Progenitor cell of endocrine pancreas (in vitro differentiated cells): ENCODE measurements at places on chromosomes 4 and X.

DNA sequence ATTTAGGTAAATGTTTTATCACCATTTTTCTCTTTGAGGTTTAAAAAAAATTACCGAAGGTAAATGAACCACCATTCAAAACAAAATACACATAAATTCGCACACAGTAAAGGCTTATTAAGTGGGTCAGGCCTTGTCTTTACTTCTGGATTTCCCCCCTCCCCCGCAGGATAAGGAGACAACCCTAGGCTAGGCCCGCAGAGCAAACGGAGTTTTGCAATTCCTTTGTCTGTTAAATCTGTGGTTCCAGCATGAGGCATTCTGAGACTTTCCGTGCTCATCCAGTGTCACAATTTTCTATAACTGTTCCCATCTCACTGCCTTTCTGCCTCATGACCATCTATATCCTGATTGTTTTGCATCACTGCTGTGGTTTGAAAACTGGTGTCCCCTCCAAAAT is 307.4 kb downstream of the DCHS2 start:
- DNase-seq: no peak

- no peak for DNase-seq
Measured at GRCh38 chr4:20622701-20623100, 77.6 kb upstream of the PACRGL start.

GRCh38 chr4:109912706-109913595 is at the start of gene EGF:
TSS of gene EGF (plus strand) at chr4:109912883. CDS start at chr4:109913336, 453 bp downstream.
- DNase-seq: no peak

DNA sequence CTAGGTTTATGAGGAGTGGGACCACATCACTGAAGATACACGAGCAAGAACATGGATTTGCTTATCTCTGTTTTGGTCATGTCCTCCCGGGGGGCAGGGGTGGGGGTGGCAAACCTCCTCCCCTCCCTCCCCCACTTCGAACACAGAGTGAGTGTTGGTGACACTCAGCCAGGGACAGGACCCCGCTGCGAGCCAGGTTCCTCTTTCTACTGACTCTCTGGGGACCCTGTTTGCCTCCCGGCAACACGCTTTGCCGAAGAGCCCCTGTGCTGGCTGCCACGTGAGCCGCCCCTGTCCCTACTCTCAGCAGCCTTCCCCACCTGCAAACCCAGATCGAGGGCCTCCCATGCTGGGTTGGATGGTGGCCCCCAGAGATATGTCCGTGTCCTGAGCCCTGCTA is 34.7 kb downstream of the P2RY8 start:
- DNase-seq: no peak

GRCh38 chr4:76867880-76868655 is 29.9 kb downstream of the SOWAHB start:
- DNase-seq: peak; percentile 18

- DNase-seq: no peak
Measured at GRCh38 chr4:3220476-3221183, 28.3 kb upstream of the MSANTD1 start.

DNA sequence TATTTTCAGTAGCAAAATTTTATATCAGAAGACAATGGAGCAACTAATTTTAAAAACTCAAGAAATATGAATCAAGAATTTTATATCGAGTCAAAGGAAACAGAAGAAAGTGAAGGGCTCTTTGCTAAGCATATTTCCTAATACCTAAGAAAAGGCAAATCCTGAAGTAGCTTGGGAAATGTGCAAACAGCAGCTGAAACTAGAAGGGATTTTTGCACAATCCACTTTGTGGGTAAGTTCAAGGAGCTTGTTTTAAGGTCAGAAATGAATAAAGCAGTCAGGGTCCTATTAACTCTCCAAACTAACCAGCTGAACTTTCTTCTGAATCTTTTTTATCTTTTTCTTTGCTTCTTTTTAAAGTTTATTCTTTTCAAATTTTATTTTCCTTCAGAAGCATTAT is 500.9 kb upstream of the CXorf51A start:
- no peak for DNase-seq

DNA sequence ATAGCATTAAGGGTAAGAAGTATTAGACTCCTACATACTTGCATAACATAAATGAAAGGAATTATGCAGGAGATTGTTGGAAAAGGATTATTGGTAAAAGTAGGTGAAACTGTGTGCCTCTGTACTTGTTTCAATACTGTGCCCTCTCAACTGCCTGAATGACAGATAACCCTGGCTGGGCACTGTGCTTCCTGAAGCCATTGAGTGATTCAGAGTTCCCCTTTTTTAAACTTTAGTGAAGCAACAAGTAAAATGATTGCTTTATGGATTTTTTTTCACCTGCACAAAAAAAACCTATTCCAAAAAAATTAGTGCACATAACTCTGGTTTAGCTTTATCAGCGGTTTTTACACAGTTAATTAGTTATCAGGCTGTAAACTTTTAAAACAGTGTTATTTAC is 204.8 kb downstream of the TRAM1L1 start:
- DNase-seq: no peak

GRCh38 chrX:1355131-1356046 is 18.8 kb downstream of the IL3RA start:
- DNase-seq: no peak

- DNase-seq: peak; percentile 16
Measured at GRCh38 chr4:54063737-54064316, 578 bp downstream of the CHIC2 start.

- DNase-seq: no peak
Measured at GRCh38 chr4:152243896-152244595, 291.8 kb downstream of the FBXW7 start.

DNA sequence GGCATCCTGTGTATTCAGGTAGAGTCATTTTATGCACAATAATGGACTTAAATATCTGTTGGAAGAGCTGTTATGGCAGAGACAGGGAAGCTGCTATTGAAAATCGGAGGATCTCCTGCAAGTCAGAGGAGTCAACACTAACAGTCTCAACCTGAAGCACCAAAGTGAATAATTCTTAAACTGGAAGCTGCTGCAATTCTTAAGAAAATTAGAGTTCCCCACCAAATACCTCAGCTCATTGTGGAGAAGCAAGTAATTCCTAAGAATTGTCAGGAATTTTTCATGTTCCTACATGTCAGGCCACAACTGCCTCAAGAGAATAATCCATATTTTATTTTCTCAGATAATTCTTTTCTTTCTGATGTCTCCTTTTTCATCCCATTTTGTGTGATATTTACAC is 892.6 kb upstream of the LCORL start:
- DNase-seq: no peak

DNA sequence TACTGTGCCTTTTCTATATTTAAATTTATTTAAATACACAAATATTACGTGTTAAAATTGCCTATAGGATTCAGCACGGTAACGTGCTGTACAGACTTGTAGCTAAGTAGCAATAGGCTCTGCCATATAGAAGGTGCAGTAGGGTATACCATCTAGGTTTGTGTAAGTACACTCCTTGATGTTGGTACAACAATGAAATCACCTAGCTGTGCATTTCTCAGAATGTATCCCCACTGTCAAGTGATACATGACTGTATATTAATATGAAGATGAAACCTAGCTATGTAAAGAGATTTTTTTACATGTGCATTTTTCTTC is 431.2 kb downstream of the KCTD8 start:
- DNase-seq: no peak

DNA sequence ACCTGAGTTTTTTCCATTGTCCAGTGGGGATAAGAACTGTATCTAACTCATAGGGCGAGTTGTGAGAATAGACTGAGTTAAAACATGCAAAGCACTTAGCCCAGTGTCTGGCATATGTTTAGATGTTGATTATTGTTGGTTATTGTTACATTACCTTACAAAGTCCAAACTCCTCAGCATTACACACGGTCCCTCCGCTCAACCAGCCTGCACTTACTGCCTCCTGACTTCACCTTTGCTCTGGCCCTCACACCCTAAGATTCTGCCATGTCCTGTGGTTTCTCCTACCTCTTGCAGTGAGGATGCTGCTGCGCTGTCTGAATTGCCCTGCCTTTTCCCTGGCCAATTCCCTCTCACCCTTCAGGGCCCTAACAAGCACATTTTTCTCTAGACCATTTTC is 302.2 kb upstream of the GALNT7 start:
- no peak for DNase-seq

DNA sequence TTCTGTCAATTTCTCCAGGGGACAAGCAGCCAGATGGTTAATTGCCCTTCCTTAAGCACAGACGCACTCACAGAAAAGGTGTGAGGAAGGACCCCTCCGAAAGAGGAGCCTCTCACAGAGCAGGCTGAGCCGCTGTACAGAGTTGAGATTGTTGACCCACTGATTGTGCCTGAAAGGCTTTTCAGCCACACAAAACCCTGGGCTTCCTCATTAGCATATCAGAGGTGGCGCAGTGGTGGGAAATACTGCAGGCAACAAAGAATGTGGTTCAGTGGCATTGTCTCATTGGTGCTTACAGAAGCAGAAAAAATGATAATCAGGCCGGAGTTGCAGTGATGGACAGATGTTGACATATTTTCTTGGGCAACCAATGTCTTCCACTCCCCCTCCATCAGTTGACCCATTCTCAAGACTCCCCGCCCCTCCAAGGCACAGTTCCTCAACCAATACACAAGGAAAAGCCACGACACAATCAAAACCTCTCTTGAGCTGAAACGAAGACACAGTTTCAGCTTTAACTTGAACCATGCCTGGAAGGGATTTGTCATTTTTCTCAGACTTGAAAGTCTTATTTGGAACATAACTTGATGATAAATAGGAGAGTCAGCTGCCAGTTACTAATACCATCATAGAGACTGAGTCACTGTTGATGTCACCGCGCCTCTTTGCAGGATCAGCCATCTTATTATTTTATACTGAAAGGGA is 53.1 kb downstream of the ATXN3L start:
- no peak for DNase-seq

DNA sequence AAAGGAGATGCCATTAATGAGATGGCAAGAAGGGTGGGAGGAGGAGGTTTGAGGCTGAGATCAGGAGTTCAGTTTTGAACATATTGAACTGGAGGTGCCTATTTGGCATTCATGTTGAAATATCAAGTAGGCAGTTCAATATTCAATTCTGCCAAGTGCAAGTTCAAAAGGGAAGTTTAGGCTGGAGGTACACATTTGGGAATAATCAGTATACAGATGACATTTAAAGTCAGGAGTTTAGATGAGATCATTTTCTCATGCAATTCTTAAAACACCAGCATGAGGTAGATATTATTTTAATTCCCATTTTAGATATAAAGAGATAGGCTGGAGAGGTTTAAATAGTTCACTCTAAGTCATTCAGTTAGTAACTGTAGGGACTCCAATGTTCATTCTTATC is 26.1 kb downstream of the COQ2 start:
- DNase-seq: no peak

GRCh38 chrX:23902419-23902818 is 5.3 kb downstream of the APOO start:
- no peak for DNase-seq

GRCh38 chr4:102569200-102569599 is 68.0 kb downstream of the NFKB1 start:
- DNase-seq: no peak

- no peak for DNase-seq
Measured at GRCh38 chr4:87017580-87018342, 83.0 kb downstream of the AFF1 start.

GRCh38 chr4:122865425-122865824 is 38.8 kb downstream of the FGF2 start:
- no peak for DNase-seq

DNA sequence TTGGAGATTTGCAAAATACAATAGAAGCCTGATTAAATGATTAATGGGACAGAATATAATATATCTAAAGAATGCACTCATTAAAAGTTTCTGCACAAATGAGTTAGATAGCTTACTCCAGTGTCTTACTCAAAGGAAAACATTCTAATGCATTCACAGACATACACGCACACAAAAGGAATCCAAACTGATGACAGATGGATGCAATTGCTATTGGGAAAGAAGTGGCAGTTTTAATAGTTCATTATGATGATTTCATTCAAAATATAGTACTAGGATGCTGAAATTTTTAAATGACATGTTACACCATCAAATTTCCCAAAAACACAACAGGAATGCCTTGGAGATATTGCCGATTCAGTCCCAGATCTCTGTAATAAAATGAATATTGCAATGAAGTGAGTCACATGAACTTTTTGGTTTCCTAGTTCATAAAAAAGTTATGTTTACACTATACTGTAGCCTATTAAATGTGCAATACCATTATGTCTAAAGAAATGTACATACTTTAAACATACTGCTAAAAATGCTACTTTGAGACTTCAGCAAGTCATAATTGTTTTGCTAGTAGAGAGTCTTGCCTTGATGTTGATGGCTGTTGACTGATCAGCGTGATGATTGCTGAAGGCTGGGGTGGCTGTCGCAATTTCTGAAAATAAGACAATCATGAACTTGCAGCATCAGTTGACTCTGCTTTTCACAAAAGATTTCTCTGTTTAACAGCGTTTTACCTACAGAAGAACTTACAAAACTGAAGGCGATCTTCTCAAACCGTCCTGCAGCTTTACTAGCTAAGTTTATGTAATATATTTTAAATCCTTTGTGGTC is 45.6 kb downstream of the BBS12 start:
- no peak for DNase-seq

DNA sequence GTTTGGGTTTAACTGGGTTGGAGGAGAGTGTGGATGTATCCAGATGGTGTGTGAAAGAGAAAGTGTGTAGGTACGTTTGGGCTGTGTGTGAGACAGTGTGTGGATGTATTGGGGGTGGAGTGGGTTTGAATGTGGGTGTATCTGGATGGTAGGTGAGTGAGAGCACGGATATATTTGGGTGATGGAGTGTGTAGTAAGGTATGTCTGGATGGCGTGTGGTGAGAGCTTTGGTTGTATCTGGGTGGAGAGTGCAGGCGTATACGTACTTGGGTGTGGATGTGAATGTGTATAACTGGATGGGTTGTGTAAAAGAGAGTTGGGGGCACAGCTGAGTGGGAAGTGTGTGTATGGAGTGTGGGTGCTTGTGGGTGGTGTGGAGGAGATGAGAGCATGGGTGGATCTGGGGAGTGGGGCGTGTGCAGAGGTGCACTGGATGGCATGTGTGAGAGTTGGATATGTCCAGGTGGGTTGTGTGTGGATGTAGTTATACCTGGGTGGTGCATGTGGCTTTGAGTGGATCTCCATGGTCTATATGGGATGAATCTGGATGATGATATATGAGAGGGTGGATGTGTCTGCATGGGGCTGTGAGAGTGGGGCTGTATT is 6.8 kb downstream of the GPR173 start:
- no peak for DNase-seq

DNA sequence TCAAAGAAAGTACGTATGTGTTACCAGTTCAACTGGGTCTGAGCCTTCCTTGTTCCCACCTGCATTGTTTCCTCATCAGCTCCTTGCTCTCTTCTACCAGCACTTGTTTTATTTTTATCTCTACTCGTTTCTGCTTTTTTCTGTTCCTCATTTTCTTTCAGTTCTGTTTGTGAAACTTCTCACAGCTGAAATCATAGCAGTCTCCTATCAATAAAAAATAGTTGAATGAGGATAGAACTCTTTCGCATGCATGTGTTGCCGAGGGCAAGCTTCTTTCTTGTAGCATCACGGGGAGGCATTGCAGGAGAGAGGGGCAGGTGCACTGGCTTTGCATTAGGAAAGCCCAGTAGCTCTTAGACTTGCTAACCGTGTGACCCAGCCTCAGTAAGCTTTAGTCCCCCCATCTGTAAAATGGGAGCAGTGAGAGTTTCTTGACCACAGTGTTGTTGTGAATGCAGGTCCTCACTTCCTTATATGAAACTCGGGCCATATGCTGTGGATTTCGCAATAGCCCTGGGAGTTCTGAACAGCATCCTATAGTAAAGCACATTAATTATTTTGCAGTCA is 24.7 kb downstream of the OFD1 start:
- DNase-seq: no peak
